CD4-positive, alpha-beta T cell (primary cell): ENCODE measurements at places on chromosomes 6 and 20. TPM values are rescaled to one million over a fixed set of nuclear protein-coding genes. Genes with fewer than 3 reads are reported as not detected.
A peak's percentile ranks its signal among the peaks of the same experiment; 100 is the strongest.

GRCh38 chr6:73262671-73263569 lies at the start of gene KHDC1:
KHDC1 (minus strand) TSS chr6:73263196; CDS start chr6:73242517, 20,679 bp downstream.
- peak; percentile 66 for DNase-seq
- H3K27me3 ChIP-seq = no peaks in the 10 kb centered on the region
- peaks cover 19% of the 10 kb centered on the region for H3K4me1 ChIP-seq
- H3K36me3 ChIP-seq = no peaks in the 10 kb centered on the region
- peak within 1 kb of the TSS; percentile 78 for H3K4me3 ChIP-seq

DNA sequence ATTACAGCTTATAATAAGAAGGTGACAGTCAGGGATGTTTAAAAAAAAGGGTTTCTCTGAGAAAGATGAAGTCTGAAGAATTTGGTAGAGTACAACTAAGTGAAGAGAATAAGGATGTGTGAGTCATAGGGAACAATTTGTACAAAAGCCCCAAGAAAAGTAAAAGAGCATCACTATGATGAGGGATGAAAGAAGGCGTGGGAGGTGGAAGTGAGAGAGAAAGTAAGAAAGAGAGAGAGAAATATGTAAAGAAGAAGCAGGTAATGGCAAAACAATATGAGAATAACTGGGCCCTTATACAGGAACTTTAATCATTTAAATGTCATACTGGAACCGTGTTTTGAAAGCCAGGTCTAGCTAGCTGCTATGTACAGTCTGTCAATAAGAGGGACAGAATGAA lies 179.4 kb downstream of the ASCC3 start:
- H3K27ac ChIP-seq = no peak overlapping the region
- H3K4me1 ChIP-seq = no peaks in the 10 kb centered on the region
- H3K4me3 ChIP-seq = no peak overlapping the region
- H3K27me3 ChIP-seq = no peaks in the 10 kb centered on the region

GRCh38 chr6:27495386-27496135 lies 22.7 kb upstream of the ZNF184 start:
- H3K4me3 ChIP-seq = peak overlapping the region; percentile 6
- peaks cover 14% of the 10 kb centered on the region for H3K4me1 ChIP-seq
- no peak overlapping the region for H3K27ac ChIP-seq
- H3K36me3 ChIP-seq = no peaks in the 10 kb centered on the region
- H3K27me3 ChIP-seq = peaks cover 28% of the 10 kb centered on the region

- DNase-seq = no peak
- H3K27ac ChIP-seq = no peak overlapping the region
- no peaks in the 10 kb centered on the region for H3K4me1 ChIP-seq
- no peaks in the 10 kb centered on the region for H3K27me3 ChIP-seq
These were observed 871.2 kb downstream of the TFAP2A start for GRCh38 chr6:9543649-9544048.

DNA sequence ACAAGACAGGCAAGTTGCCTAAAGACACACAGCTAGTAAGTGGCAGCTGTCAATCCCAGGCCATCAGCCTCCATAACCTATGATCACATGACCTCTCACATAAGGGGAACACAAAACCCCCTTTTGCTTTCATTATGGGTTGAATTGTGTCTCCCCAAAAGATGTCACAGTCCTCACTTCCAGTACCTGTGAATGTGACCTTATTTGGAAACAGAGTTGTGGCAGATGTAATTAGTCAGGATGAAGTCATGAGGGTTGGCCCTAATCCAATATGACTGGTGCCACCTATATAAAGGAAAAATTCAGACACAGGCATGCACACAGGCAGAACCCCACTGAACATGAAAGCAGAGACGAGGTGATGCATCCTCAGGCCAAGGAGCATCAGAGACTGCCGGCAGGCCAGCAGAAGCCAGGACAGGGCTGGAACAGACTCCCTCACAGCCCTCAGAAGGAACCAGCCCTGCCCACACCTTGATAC lies 33.6 kb downstream of the GFOD1 start:
- no peak overlapping the region for H3K27ac ChIP-seq
- H3K27me3 ChIP-seq = no peaks in the 10 kb centered on the region
- H3K4me1 ChIP-seq = peaks cover 21% of the 10 kb centered on the region
- no peak overlapping the region for H3K4me3 ChIP-seq
- no peaks in the 10 kb centered on the region for H3K36me3 ChIP-seq
- DNase-seq = peak; percentile 23

DNA sequence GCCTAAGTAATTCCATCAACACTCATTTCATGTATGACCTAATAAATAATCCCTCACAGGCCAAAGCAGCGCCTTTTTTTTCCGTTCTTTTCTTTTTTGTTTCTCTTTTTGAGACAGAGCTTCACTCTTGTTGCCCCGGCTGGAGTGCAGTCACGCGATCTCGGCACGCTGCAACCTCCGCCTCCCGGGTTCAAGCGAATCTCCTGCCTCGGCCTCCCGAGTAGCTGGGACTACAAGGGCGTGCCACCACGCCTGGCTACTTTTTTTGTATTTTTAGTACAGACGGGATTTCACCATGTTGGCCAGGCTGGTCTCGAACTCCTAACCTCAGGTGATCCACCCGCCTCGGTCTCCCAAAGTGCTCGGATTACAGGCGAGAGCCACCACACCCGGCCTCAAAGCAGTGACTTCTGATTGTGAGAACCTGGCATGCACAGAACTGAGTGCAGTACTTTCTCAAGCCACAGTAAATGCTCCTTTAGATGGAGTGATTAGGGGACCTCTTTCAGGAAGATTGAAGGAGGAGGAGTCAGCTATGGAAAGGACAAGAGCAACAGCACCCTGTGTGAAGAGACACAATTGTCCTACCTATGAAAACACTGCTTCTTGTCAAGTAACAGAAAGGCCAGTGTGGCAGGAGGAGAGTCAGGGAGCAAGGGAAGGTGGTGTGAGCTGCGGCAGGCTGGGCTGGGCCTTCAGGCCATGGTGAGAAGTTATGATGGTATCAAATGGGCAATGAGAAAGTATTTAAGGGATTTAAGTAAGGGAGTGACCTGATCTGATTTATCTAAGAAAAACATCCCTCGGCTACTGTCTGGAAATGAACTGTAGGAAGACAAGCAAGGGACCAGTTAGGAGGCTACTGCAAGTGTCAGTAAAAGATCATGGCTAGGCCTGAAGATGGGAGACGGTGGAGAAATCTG lies 1.7 kb upstream of the SCAF8 start:
- H3K27ac ChIP-seq = no peak overlapping the region
- H3K4me1 ChIP-seq = peaks cover 31% of the 10 kb centered on the region
- H3K27me3 ChIP-seq = no peaks in the 10 kb centered on the region
- H3K36me3 ChIP-seq = peaks cover under 1% of the 10 kb centered on the region
- DNase-seq = no peak

DNA sequence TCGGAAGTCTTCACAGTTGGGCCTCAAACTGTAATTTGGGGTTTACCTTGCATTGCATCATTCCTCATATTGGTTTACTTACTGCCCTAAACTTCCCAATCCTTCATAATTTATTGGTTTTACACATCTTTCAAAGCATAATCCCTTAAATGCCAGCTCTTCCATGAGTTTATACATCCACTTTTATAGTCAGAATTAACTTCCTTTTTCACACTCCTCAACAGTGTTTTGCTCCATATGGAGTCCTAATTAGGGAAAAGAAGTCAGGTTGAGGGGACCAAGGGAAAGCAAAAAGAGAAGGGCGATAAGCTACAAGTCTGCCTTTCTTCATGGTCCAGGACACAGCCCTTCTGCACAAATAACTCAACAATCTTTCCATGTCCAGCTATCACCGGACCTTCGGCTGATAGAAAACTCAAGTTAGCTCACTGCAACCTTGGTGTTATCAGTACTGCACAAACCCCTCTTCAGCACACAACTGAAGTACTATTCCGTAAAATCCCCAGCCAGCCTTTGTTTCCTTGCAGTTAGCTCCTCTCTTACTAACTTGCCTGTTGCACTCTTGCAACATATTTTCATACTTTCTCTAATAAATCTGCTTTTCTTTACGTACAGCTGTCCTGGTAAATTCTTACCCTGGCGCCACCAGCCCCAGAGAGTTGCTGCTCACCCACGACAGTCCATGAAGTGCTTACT lies 2.0 kb downstream of the EEF1E1 start:
- peaks cover 23% of the 10 kb centered on the region for H3K36me3 ChIP-seq
- no peak overlapping the region for H3K4me3 ChIP-seq
- DNase-seq = no peak
- H3K4me1 ChIP-seq = peaks cover 20% of the 10 kb centered on the region
- no peak overlapping the region for H3K27ac ChIP-seq

DNA sequence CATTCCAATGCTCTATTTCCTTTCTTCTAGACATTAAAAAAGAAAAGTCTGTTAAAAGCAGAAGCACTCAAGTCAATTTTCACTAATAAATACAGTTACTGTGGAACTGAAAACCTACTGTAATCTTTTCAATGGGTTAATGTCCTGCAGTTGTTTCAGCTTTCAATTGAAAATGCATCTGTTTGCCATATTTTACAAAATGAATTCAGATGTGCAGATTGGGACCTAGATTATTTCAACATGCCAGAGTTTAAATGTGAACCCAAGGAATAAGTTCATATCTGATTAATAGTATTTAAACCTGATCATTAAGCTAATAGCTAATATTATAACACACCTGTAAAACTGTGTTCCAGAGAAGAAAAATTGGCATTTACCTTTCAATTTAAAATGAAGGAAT lies 9.7 kb downstream of the SUPT3H start:
- H3K27ac ChIP-seq = no peak overlapping the region
- DNase-seq = no peak
- no peaks in the 10 kb centered on the region for H3K4me1 ChIP-seq
- no peaks in the 10 kb centered on the region for H3K36me3 ChIP-seq

GRCh38 chr20:36339646-36340592 lies 33.8 kb downstream of the DLGAP4 start:
- no peaks in the 10 kb centered on the region for H3K36me3 ChIP-seq
- DNase-seq = no peak
- peaks cover 5% of the 10 kb centered on the region for H3K27me3 ChIP-seq
- no peak overlapping the region for H3K4me3 ChIP-seq

DNA sequence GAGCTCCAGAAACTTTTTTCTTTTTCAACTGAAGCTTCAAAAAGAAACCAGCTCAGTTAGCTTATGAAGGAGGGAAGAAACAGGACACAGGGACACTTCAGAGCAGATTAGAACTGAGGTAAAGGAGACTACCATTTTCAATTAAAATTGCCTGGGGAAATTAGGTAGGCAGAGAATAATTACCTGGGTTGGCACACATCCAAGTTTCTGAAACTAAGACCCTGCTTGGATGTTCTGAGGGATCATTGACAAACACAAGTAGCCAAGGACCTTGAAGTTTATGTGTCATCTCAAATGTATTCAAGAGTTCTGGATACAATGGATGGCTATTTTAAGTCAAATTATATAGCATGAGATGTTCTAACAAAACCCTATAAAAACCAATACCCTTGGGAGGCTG lies 137.6 kb downstream of the PLCB4 start:
- no peaks in the 10 kb centered on the region for H3K27me3 ChIP-seq
- no peak overlapping the region for H3K27ac ChIP-seq
- no peak overlapping the region for H3K4me3 ChIP-seq
- no peaks in the 10 kb centered on the region for H3K36me3 ChIP-seq

GRCh38 chr6:161211380-161212035 lies 62.4 kb downstream of the AGPAT4 start:
- no peaks in the 10 kb centered on the region for H3K36me3 ChIP-seq
- no peaks in the 10 kb centered on the region for H3K4me1 ChIP-seq
- H3K27ac ChIP-seq = no peak overlapping the region
- DNase-seq = no peak

DNA sequence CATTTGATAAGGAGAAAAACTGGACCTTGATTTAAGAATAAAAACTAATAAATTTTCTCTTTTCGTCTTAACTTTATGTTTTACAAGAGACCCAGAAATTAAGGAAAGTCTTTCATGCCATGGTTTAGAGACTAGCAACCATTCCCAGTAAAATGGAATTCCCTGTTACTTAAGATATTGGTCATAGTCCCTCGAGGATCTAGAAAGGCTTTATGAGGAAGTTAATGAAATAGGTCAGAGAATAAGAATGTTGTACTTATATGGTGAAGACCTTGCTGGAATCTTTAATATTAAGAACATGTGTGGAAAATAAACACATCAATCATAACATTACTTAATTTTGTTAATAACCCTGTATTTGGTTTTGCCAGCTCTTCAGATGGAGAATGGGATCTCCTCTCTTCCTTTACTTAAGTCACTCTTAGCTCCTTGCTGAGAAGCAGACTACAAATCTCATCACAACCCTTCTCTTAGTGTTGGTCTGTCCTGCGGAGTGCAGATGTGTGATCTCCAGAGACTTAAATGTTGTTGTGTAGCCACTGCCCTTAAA lies 382.9 kb downstream of the QKI start:
- H3K36me3 ChIP-seq = no peaks in the 10 kb centered on the region
- DNase-seq = no peak
- no peaks in the 10 kb centered on the region for H3K27me3 ChIP-seq
- H3K27ac ChIP-seq = no peak overlapping the region

DNA sequence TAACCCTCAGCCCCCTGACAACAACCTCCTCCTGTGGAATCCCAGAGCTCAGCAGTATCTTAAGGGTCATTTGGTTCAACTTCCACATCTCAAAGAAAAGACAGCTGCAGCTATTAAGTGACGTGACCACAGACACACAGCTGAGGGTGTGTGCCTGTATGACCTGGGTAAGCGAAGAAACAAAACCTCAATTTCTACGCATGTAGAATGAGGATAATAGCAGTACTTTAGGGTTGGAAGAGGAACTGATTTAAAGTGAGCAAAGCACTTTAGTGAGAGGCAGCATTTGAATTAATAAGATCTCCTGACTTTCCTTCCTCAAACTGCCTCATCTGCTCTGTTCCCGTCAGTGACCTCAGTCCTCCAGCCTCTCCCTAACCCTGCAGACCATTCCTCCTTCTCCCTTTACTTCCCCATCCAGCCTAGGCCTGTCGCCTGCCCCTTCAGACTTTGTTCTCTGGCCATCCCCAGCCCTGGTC lies 6.8 kb upstream of the ARMC2 start:
- DNase-seq = no peak
- no peak overlapping the region for H3K27ac ChIP-seq
- no peaks in the 10 kb centered on the region for H3K27me3 ChIP-seq
- H3K4me3 ChIP-seq = no peak overlapping the region

DNA sequence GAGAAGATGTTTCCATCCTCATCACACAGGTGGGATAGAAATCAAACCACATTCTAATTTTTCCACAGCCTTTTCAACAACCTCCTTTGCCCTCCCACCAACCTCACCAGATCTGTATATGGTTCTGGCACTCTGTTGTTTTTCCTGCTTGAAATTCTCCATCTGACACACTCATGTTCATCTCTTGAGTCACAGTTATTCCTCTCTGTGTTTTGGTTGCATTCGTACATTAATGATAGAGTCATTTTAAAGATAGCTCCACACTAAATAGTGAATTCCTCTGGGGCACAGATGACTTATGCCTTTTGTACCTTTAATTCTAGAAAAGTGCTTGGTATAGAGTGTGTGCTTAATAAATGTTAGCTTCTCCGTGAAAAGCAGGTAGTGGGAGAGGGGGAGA lies 1.4 kb upstream of the GCLC start:
- no peak for DNase-seq
- H3K27ac ChIP-seq = no peak overlapping the region
- no peak overlapping the region for H3K4me3 ChIP-seq
- no peaks in the 10 kb centered on the region for H3K36me3 ChIP-seq

Gene PSMF1
- total RNA-seq = 79.9 TPM

Gene PDE10A
- not detected for total RNA-seq

Gene CTCFL
- total RNA-seq = not detected

Gene UNC5CL
- total RNA-seq = 2.9 TPM

Gene FAXC
- not detected for total RNA-seq

Gene CDH26
- 1.1 TPM for total RNA-seq

Gene PAX1
- not detected for total RNA-seq

Gene PLG
- total RNA-seq = not detected

Gene COX4I2
- not detected for total RNA-seq

Gene NOTCH4
- total RNA-seq = 0.53 TPM
